ENCODE measurements at places on chromosomes 11 and 22. TPM values are rescaled to one million over a fixed set of nuclear protein-coding genes. Genes with fewer than 3 reads are reported as not detected.
A peak's percentile ranks its signal among the peaks of the same experiment; 100 is the strongest.

The TRPC6 gene
- 0.20 TPM for polyA plus RNA-seq

The TLCD5 gene
- 7.5 TPM for polyA plus RNA-seq

The KCNK4 gene
- 0.05 TPM for polyA plus RNA-seq

The SCGB2A2 gene
- polyA plus RNA-seq = not detected

The ALG9 gene
- polyA plus RNA-seq = 16.3 TPM

The CRYBB3 gene
- polyA plus RNA-seq = 0.11 TPM

GRCh38 chr11:44147751-44148150, 52.3 kb downstream of the EXT2 start:
- no peak for DNase-seq

GRCh38 chr11:94794287-94795168, 26.4 kb downstream of the AMOTL1 start:
- peak; percentile 83 for DNase-seq

DNA sequence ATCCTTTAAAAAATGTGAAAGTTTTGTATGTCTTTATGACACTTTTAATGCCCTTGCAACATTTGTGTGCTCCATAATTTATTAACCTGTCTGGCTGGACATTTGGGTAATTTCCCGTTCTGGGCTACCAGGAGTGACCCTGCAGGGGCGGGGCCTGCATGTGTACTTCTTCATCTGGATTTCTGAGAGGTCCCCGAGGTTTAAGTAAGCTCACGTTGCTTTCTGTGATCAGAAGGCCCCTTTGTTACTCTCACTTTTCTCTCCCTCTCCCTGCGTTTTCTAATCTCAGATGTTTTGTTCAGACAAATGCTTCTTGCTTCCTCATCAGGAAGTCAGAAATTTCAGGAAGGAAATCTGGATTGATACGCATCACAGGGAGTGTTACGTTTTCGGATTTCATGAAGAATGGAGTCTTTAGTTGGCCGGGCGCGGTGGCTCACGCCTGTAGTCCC, 78.9 kb upstream of the CRYBB3 start:
- no peak for DNase-seq

- DNase-seq = no peak
Observed at GRCh38 chr11:57313788-57314135, 11.0 kb downstream of the TNKS1BP1 start.

- DNase-seq = peak; percentile 85
Observed at GRCh38 chr22:31977141-31977841, 33.0 kb downstream of the YWHAH start.

DNA sequence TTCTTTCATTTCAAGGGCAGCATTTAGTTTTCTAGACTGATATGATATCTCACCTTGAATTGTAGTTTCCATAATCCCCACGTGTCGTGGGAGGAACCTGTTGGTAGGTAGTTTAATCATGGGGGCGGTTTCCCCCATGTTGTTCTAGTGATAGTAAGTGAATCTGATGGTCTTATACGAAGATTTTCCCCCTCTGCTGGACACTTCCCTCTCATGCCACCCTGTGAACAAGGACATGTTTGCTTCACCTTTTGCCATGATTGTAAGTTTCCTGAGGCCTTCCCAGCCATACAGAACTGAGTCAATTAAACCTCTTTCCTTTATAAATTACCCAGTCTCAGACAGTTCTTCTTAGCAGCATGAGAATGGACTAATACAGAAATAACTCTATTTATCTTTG, 851.1 kb upstream of the FAT3 start:
- DNase-seq = no peak

GRCh38 chr11:17197431-17197898, 10.3 kb downstream of the PIK3C2A start:
- no peak for DNase-seq

- no peak for DNase-seq
Observed at GRCh38 chr11:46248289-46249102, 29.0 kb upstream of the CREB3L1 start.

- DNase-seq = no peak
Observed at GRCh38 chr11:119384332-119384731, 2.8 kb upstream of the USP2 start.

GRCh38 chr22:36727110-36727509, 23.6 kb upstream of the CACNG2 start:
- no peak for DNase-seq

DNA sequence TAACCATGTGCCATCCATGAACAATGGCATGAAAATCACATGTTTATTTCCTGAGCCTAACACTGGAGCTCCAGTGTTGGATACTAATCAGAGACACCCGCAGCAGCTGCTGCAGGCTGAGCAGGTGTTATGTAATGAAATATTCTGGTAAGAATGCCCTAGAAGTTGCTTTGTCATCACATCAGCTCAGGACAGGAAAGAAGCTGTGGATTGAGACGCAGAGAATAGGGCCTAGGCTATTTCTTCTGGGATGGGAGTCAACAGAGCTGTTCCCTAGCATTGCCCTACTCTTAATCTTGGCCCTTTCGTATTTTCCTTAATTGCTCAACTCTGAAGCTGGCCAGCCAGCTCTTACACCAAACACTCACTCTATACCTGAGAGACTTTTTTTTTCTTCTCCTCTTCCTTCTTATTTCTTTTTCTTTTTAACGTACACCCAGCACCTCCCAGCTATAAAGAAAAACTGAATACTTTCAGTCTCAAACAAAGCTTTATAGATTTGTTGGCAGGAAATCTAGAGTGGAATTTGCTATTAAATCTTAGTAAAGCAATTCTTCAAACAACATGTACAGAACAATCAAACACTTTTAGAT, 31.9 kb downstream of the RASSF10 start:
- DNase-seq = no peak

DNA sequence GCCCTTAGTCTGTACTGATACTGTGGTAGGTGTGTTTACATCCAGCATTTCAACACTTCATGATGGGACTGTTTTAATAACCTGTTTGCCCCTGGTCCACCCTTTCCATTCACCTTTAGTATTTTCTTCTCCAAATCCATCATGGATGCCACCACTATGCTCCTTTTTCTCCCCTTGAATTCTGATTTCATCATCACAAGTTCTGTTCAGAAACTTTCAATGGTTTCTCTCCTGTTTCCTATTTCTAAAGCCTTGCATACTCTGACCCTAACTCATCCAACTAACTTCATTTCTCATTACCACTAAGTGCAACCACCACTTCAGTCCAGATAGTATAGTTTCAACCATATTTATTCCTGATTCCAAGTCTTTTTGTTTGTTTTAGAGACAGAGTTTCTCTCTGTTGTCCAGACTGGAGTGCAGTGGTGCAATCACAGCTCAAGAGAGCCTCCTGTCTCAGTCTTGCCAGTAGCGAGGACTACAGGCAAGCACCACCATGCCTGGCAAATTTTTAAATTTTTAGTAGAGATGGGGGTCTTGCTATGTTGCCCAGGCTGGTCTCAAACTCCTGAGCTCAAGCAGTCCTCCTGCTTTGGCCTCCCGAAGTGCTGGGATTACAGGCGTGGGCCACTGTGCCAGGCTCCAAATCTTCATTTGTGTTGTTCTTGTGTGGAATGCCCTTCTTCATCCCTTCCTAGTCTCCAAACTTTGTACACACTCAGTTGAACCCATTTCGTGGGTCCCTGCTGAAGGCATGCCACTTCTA, 1.2 kb upstream of the LIN7C start:
- DNase-seq = no peak

DNA sequence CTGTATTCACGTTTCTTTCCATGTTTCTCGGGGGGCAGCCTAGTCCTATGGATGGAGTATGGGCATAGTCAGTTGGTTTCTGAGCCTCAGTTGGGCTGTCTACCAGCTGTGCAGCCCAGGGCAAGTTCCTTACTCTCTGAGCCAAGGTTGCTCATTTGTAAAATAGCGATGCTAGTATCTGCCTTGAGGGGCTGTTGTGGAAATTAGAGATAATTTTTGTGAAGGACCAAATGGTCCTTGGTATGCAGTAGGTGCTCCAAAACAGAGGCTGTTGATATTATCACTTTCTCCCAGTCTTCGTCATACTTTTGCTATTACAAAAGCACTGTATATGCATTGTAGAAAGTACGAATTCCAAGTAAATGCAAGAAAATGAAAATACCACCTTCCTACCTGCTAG, 82.7 kb upstream of the MYOD1 start:
- DNase-seq = no peak

- DNase-seq = no peak
Observed at GRCh38 chr22:22941831-22942510, 54.4 kb downstream of the IGLL5 start.

DNA sequence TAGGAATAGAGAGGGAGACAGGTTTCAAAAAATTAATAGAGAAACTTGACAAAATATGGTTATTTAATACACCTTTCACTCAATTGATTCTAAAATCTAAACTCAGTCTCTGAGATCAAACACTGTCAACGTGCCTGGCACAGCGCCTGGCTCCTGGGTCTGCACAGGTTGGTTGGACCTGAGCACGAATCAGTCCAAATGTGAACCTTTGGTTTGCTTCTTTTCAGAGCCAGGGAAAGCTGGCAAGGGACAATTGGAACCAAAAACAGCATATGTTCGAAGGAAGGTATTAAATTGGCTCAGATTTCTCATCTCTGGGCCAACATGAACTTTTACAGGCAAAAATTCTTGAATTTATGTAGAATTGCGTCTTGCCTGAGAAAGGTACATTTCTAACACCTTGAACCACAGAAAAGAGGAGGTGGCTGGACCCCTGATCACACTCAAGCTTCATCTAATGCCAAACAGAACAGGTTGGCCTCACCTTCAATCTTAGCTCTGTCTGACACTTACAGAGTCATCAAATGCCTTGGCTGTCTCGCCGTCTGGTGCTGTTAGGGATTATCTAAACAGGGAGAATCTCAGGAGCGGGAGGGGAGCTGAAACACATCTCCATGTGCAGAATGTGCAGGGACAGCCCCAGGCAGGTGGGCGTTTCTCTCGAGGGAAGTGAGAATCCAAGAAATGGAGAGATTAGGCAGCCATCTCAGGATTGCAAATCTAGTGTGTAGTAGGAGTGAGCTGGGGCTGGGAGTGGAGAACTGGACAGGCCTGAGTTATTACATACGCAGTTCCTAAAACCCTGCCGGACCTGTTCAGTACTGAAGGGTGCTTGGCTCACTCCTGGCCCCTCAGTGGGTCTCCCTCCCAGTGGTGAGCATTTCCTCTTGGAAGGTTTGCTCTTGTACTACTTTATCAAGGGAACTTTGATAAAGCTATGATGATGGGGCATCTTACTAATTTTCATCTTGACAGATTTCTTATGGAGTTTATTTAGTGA, 442.2 kb upstream of the B3GAT1 start:
- DNase-seq = no peak

- DNase-seq = no peak
Observed at GRCh38 chr22:47065756-47066615, 303.5 kb downstream of the TBC1D22A start.

Measured in right cardiac atrium (tissue), 5 donors.